Epithelial cell of proximal tubule (primary cell): ENCODE measurements at places on chromosomes 3 and 15. TPM values are rescaled to one million over a fixed set of nuclear protein-coding genes. Genes with fewer than 3 reads are reported as not detected.

Gene ITGA11
- total RNA-seq: 0.36 and 1.6 TPM in 2 replicates

- no peak for DNase-seq
These were observed 12.1 kb downstream of the ZIC4 start for GRCh38 chr3:147393943-147394883.

GRCh38 chr3:126570103-126570541, 11.4 kb upstream of the C3orf22 start:
- DNase-seq: no peak

Gene HRG
- total RNA-seq: not detected in 2 replicates

Gene SEMA4B
- total RNA-seq: 75.6 and 89.6 TPM in 2 replicates

DNA sequence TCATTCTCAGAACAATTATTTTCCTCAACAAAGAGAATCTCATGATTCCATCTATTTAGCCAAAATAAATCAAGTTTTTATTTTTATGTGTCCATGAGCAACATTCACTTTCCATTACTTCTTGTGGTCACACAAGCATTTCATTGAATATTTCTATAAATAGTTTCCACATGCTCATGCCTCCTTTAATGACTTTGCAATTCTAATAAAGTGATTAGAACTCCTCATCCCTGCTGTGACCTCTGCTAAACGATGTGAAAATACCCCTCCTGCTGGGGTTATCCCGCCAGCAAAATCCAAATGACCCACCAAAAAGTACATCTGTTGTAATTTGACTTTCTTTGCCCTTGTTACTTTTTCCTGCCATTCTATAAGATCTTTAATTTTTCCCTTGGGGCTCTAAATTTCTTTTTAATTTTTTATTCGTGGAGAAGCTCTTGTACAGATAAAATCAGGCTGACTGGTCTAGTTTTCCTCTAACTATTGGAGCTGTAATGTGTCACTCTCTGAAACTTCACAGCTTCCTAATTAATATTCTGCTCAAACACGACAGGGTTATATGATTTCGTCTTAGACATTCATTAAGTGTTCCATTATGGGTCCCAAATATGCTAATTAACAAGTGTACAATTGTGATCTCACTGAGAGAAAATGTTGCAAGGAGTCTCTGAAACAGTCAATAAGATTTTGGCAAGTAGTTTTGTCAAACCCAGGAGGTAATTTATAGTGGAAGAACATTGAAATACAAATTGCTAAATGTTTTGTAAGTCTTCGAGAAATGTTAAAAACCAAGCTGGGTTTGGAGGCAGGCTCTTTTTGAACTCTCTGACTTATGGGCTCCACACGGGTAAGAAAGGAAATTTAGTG, 533.1 kb upstream of the NAALADL2 start:
- DNase-seq: no peak

DNA sequence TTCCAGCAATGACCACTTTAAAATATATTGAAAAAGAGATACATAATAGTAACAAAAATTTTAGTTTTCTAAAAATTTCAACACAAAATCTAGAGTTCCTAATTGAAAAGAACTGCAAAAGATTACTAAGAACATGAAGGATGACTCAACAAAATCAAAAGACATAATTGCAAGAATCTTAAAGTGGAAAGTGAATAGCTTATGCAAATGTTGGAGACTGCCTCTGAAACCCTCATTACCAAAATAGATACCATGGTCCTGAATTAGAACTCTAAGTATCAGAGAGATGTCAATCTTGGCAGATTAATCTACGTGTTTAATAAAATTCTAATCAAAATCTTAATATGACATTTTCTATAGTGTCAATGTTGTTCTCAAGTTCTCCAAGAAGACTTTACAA, 60.7 kb upstream of the SGO1 start:
- DNase-seq: no peak

DNA sequence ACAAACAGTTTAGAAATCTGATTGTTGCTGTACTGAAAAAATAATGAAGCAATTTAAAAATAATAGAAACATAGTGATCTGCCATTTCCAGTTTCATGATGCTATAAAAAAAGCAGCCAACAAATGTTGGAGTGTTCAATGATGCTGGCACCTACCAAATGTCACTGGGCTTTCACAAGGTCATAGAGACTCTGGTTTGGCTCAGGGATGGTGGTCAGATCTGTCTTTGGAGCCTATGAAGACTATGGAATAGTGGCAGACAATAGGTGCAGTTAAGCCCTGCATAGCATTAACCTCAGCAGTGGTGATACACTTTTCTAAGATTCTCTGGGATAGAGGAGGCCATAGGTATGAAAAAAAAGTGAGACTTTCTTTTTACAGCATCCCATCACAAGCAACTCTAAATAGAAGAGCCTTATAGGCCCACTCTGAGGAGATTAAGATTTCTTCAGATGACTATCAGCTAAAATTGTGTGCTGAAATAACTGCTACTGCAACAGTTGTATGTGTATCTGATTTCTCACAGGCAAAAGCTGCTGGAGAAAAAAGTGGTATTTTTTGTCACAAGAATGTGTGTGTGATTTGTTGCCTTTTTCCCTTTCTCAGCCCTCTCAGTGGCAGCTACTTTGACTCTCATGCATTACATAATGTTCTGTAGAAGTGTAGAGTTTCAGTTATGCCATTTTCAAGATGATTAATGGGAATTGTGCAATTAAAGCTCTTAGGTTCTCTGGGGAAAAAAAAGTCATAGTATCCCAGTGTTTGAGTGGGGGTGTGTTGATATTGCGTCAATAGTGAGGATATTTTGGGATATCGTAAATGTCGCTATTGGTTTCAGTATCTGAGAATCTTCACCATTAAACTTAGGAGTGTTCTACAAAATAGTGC, 137.4 kb downstream of the MBNL1 start:
- no peak for DNase-seq

DNA sequence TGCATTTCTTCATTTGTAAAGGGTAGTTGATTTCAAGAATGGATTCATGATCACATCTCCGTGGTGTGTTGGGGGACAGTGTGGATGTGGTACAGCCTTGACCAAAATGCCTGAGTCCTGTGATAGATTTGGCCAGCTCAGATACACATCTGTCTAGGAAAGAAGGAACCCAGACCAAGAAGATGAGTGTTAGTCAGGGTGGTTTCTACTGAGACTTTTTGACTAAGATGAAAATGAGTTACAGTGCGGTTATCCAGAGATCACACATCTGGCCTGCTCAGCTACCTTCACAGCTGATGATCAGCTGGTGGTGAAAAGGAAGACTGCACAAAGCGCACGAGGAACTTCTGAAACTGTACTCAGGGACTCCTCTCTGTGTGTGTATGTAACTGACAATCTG, 68.0 kb downstream of the FNDC3B start:
- DNase-seq: no peak

DNA sequence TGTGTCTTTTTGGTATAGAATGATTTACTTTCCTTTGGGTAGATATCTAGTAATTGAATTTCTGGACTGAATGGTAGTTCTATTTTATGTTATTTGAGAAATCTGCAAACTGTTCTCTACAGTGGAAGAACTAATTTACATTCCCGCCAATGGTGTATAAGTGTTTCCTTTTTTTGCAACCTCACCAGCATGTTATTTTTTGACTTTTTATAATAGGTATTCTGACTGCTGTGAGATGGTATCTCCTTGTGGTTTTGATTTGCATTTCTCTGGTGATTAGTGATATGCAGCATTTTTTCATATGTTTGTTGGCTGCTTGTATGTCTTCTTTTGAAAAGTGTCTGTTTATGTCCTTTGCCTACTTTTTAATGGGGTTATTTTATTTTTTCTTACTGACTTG, 607.2 kb downstream of the OTOL1 start:
- no peak for DNase-seq

Gene SEMA5B
- not detected in 2 replicates for total RNA-seq

Gene ADIPOQ
- not detected in 2 replicates for total RNA-seq

Gene KCNMB2
- not detected in 2 replicates for total RNA-seq

DNA sequence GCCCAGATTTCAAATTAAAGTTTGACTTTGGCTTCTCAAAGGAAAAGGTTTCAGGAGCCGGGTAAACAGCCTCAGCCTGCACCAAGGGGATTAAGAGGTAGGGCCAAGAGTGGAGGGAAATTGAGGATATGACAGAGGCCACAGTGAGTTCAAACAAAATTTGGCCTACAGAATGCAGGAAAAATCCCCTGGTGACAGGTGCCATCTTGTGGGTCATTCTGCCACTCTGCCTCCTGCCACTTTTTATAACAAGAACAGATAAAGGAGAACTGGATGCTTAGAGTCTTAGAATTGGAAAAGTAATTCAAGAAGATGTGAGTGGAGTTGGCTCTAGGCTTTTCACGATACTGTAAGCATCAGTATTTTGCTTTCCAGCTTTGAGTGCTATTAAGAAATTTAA, 253.2 kb downstream of the NR2F2 start:
- DNase-seq: no peak

GRCh38 chr3:132777171-132777570, 55.0 kb upstream of the NPHP3 start:
- DNase-seq: no peak

DNA sequence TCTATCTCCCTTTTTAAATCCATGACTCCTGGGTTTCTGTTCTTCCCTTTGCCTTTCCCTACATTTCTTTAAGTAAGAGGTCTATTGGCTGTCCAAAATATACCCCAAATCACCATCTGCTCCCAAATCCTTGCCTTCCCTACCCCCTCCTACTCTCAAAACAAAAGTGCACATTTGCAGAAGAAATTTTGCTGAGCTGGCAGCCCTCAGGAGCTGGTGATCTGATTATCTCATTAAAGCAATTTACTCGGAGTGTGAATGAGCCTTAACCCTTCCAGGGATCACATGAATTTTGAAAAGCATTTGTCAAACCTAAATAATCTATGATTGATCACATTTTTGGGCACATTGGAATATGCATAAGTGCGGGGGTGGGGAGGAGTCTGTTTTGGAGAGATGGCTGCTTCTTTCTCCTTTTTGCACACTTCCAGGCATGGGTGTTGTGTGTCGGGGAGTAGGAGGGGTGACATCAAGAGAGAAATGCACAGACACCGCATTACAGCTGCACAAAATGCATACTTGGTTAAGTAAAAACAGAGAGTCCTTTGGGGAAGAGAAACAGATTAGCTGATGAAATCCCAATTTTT, 892.6 kb downstream of the TUSC7 start:
- no peak for DNase-seq

Gene PTX3
- total RNA-seq: 6.1 and 24.2 TPM in 2 replicates

- DNase-seq: no peak
These were observed 2.1 kb upstream of the OXSR1 start for GRCh38 chr3:38163117-38163840.

Gene UBA7
- 2.4 and 12.2 TPM in 2 replicates for total RNA-seq

GRCh38 chr3:71491154-71491752, 92.3 kb downstream of the FOXP1 start:
- DNase-seq: no peak

Gene RPUSD3
- 45.1 and 71.8 TPM in 2 replicates for total RNA-seq

DNA sequence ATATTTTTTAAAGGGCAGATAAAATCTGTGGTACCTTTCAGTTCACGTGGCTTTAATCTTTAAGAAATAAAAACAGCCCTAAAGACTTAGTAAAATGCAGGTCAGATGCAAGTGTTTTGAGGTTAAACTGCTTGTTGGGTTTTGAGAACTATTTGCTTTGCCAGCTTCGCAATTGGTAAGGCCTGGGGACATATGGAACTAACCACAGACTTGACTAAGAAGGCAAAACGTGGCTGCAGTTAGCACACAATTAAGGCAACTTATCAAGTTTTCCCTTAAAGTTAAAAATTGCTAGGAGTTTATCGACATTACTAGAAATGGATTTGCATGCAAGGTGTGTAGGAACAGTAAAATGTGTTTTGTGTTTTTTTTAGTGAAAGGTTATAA, 206.9 kb downstream of the ZNF385D start:
- no peak for DNase-seq

Gene FEZF2
- total RNA-seq: not detected in 2 replicates

DNA sequence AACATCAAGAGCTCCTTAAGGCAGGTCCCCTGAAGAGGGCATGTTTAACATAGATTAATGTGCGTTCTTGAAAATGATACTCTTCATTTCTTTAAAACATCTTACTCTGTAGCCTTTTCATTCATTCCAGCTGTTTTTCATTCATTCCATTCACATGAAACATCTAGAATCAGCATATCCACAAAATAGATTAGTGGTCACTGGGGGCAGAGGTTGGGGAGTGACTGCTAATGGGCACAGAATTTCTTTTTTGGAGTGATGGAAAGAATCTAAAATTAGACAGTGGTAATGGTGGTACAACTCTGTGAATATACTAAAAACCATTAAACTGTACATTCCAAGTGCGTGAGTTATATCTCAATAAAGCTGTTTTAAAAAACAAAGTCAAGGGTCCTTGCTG, 15.4 kb upstream of the CXCR6 start:
- no peak for DNase-seq

DNA sequence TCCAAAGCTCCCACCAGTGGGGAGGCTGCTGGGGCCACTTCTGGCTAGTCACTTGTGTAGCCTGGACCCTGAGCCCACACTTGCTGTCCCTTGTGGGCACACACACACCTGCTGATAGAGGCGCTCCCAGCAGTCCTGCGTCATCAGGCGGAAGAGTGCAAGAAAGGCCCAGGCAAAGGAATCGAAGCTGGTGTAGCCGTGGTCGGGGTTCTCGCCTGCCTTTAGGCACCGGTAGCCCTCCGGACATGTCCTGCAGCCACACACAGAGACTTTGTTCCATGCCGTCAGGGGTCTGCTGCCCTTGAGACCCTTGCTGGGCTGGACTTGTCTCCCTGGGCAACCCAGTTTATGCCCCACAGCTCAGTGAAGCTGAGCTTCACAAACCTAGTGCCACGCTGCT, 42.9 kb downstream of the SCN5A start:
- no peak for DNase-seq

- DNase-seq: no peak
These were observed at the start of gene GABRA5 for GRCh38 chr15:26866298-26867199. GABRA5 (plus strand) TSS chr15:26867062; CDS start chr15:26869249, 2,187 bp downstream.

Gene TRIM42
- not detected in 2 replicates for total RNA-seq

GRCh38 chr3:72116226-72116625, 331.3 kb upstream of the PROK2 start:
- DNase-seq: no peak

Gene IREB2
- 13.0 and 25.0 TPM in 2 replicates for total RNA-seq

DNA sequence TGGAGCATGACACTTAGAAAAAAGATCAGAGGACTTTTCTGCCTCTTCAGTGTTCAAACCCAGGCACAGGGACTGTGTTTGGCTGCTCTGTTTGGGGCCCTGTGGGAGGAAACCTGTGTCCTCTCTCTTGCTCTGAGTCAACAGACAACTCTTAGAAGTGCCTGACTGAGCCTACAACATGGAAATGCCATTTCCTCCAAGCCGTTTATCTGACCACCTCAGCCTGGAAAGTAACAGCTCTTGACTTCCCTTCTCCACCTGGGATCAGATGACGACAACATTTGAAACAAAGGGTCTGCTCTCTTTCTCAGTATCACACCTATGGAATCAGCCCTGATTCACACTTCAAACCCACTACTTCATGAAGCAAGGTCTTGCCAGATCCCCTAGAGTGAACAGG, 91.3 kb upstream of the CTDSPL start:
- no peak for DNase-seq

Gene SEC11A
- 192 and 236 TPM in 2 replicates for total RNA-seq

GRCh38 chr3:45870099-45870498, 16.2 kb upstream of the CCR9 start:
- no peak for DNase-seq

GRCh38 chr3:53300826-53301225, 45.0 kb upstream of the TKT start:
- no peak for DNase-seq
